ENCODE measurements at places on chromosomes 12 and 14.
A peak's percentile ranks its signal among the peaks of the same experiment; 100 is the strongest.

GRCh38 chr12:132319359-132319950 lies 9.9 kb downstream of the GALNT9 start:
- no peak for DNase-seq

DNA sequence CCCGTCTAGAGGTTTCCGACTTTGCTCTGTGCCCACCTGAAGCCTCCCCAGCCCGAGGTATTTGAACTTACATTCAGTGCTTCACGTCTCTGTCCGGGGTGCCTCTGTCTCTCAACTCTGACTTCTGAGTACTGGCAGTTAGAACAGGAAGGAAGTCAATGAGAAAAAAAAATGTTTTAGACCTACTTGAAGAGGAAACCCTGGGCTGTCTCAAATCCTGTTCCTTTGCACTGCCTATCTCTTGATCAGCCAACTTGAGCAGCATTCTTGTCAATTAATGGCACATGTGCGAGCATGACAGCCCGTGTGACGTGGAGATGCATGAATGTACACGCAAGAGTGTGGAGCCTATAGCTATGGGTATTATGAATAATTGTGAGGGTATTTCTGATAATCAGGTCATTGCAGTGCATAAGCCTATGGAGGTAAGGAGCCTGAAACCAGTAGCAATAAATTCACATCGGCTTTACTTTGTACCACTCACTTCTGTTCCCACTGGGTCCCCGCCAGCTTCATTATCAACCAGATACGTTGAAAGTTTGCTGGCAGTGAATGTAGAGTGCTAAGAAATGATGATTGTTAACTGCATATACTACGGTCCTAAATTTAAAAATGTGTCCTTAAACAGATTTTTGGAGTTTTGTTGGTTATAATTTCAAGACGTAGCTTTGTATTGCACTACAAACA lies at the start of gene ARHGDIB:
TSS of gene ARHGDIB (minus strand) at position 136 of the 687 bp plus-strand sequence. CDS start 10,889 bp downstream, outside the sequence.
- peak; percentile 52 for DNase-seq

DNA sequence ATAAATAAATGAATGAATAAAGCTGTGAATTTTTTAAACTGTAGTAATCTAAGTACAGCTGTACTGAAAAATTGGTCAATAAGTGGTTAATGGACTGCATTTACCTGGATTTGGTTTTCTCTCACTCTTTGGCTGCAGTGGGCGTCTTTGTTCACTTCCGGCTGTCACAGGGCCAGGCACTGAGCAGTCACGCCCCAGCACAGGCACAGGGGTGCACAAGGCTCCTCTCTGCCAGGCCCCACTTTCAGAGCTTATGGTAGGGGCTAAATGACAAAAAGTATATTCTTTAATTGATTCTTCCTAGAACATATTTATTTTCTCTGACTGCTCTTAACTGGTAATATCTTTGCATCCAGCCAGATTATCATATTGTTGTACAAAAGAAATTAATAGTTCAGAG lies 70.6 kb upstream of the DYNC1H1 start:
- no peak for DNase-seq

DNA sequence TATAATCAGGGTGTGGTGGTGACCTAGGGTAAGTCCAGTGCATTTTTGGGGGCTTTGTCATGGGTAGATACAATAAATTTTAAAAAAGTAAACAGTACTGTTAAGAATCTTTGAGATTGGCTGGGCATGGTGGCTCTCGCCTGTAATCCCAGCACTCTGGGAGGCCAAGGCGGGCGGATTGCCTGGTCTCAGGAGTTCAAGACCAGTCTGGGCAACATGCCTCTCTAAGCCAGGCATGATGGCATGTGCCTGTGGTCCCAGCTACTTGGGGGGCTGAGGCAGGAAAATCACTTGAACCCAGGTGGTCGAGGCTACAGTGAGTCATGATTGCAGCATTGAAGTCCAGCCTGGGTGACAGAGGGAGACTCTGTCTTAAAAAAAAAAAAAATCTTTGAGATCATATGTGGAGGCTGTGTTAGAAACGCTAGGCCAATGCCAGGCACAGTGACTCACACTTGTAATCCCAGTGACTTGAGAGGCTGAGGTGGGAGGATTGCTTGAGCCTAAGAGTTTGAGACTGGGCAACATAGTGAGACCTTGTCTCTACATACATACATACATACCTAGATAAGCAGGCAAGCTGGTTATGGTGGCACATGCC lies 67.7 kb downstream of the PRKCH start:
- DNase-seq = no peak

DNA sequence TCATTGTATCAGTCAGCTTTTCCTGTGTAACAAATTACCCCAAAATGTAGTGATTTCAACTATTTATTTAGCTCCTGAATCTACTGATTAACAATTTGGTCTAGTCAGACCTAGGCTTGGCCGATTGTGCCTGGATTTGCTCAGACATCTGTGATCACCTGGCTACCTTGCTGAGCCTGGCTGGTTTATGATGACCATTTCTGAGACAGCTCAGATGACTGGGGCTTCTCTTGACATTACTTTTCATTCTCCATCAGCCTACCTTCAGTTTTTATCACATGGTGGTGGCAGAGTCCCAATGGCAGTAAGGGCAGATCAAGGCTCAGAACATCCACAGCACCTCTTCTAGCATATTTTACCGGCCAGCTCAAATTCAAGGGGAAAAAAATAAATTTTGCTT lies 286.3 kb downstream of the BTG1 start:
- DNase-seq = no peak

DNA sequence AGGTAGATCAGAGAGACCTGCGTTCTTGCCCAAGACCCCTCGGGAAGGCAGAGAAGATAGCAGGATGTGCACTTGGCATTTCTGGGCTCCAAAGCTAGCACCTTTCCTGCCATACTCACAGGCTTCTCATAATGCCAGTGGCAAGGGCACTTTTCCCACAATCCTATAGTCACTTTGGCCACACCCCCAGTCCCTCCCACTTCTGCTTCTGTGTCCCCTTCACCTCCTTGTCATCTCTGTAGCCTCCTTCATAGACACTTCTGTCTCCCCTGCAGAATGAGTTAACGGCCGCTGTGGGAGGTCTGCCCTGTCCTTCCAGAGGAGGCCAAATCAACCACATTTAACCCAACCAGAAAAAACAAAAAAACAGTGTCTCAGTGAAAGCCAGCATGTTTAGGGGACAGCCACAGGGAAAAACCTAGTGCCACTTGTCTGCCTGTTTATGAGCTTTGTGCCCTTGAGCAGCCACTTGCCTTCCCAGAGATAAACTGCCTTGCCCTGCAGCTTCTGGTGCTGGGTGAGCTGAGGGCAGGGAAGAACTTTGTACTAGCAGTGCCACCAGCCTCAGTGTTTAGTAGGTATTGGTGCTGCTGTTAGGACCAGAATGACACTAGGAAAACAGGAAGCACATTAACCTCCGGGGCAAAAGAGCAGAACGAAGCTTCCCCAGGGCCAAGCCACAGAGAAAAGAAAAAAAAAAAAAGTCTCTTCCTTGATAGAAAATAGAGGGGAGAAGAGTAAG lies 193.0 kb upstream of the PWP1 start:
- no peak for DNase-seq

- DNase-seq = peak; percentile 51
These were observed 115.9 kb upstream of the TMPO start for GRCh38 chr12:98399532-98399931.

DNA sequence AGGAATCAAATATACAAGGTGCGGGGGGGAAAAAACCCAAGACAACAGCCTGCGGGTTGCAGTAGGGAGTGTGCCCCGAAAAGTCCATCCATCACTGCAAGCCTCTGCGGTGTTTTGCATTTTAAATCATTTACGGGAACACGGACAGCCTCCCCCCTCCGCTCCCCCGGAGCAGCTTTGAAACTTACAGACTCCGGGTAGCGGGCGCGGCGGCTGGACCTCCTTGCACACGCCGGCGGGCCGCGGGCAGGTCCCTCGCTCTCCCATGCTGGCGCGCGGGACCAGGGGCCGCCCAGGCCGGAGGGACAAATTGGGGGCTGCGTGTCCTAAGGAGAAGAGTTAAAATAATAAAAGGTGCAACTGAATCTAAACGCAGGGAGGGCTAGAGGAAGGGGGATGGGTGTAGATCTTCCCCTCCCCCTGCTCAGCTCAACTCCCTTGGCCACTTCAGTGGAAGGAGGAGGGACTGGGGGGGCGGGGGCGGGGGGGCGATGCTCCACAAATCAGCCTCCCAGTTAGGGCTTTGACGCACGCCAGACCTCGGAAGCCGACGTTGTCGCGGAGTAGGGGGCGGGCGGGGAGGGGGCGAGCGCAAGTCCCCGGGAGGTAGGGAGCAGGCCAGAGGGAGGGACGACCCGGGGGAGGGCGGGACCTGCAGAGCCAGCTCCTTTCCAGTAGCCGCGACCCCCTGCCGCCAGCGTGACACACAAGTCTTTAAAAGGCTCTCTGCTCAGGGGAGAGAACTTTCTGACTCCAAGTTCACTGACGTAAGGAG lies at the start of gene KCNJ8:
TSS of gene KCNJ8 (minus strand) at position 349 of the 775 bp plus-strand sequence. CDS start 1,090 bp downstream, outside the sequence.
- DNase-seq = peak; percentile 2

- DNase-seq = no peak
These were observed 4.3 kb downstream of the HOXC9 start for GRCh38 chr12:54004063-54004840.

- no peak for DNase-seq
These were observed 111.9 kb downstream of the CCDC60 start for GRCh38 chr12:119446459-119446858.

DNA sequence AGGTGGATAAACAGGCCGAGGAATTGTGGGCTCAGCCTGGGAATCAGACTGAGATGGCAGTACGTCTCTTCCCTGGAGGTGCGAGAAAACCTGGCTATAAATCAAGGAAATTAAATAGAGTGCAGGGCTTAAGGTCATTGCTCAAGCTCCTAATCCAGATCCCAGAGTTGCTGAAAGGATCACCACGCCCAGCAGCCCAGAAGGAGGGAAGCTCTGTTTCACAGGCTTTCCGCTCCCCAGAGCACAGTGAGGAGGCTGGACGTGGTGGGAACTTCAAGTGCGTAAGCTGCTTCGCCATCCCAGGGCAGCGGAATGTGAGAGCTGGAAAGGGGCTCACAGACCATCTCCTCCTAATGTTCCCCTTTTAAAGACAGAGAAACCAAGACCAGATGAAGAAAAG lies 651.6 kb upstream of the TBX3 start:
- no peak for DNase-seq

DNA sequence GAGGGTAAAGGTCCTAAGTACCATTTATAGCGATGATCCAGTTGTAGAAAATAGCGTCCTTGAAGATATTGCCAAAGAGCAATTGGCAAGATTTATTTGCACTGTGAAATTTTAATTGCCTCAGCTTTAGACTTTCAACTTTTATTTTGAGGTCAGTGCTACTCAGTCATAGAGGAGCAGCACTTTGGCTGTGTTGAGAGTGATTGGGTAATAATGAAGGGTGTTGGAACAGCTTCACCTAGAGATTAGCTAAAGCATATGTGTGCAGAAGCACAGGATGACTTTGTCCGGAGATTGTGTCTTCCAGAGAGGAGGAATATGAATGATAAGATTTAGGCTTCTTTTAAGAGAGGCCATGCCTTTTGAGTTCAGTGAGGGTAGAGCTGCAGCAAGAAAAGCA lies 164.8 kb downstream of the NPAS3 start:
- DNase-seq = no peak

DNA sequence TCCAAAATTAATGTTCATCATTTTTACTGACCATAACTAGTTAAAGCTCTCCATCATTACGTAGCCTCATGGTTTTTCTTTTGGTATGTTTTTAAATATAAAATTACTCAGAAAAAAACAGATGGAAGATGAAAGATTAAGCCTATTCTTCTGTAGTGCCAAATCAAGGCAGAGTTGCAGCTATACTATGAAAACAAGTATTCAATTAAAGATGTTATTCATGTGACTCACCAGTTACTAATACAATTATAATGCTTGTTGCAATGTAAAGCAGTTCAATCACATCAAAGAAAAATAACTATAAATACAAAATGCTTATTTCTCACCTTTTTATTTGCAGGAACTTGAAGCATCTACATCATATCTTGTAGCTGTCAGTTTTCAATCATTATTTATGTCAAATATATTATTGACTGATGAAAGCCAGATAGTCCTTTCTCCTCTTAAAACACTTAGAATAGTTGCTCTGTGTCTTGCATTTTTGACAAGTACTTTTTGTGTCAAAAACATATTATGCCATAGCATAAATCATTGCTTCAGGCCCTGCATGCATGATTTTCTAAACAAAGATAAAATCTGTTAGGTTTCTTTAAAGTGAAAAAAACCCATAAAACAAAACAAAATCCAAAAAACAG lies 36.0 kb upstream of the TRHDE start:
- DNase-seq = no peak

GRCh38 chr12:40947797-40948196 lies 240.3 kb upstream of the PDZRN4 start:
- DNase-seq = no peak

- no peak for DNase-seq
These were observed 157.4 kb downstream of the KLHL28 start for GRCh38 chr14:44804391-44804790.

- no peak for DNase-seq
These were observed 125.6 kb upstream of the MYL2 start for GRCh38 chr12:111045941-111046340.

GRCh38 chr12:91913124-91913523 lies 232.5 kb downstream of the BTG1 start:
- no peak for DNase-seq

GRCh38 chr14:29925101-29925722 lies 2.4 kb downstream of the PRKD1 start:
- DNase-seq = no peak

DNA sequence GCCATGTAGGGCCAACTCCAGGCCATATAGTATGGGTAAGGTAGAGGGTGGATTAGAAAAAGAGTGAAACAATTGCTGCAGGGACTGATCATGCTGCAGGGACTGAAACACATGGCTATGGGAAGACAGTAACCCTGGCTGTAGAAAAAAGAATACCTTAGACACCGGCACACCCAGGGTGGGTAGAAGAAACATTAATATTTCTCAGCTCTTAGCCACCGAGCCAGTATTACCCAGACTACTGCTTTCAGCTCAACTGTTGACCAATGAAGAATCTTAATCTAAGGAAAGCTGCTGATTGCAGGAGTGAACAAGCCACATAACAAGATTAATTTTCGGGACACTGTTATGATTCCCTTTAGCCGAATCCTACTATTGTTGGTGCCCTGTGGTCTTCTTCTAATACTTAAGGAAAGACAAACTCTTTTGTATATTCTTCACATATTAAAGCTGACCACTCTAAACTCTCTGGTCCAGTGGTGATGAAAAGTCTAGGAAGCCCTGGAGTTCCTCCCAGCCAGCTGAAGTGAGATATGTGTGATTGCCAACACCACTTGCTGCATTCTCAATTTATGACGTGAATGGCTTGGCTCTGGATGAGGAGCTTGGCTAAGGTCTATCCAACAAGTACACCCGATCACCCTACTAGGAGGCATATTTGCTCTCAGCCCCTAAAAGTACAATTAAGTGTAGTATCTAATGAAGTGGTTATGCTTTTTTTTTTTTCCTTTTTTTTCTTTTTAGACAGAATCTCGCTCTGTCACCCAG lies 69.2 kb downstream of the NOVA1 start:
- DNase-seq = no peak

GRCh38 chr12:7497661-7498060 lies 5.9 kb downstream of the CD163 start:
- DNase-seq = no peak

GRCh38 chr12:94172031-94172430 lies 23.7 kb downstream of the PLXNC1 start:
- DNase-seq = no peak

GRCh38 chr12:6317693-6318439 lies 7.4 kb downstream of the PLEKHG6 start:
- no peak for DNase-seq

- no peak for DNase-seq
These were observed 51.2 kb downstream of the OSBPL8 start for GRCh38 chr12:76508128-76508980.

- DNase-seq = no peak
These were observed 23.2 kb upstream of the PTGDR start for GRCh38 chr14:52244328-52244727.

All from activated T-cell treated with anti-CD3 and anti-CD28 coated beads for 48 hours (primary cell).